ENCODE measurements at places on chromosomes 11 and 22. TPM values are rescaled to one million over a fixed set of nuclear protein-coding genes. Genes with fewer than 3 reads are reported as not detected.

- no peak overlapping the region for H3K27ac ChIP-seq
- H3K4me1 ChIP-seq = peaks cover 3% of the 10 kb centered on the region
- peak; percentile 9 for DNase-seq
- no peaks in the 10 kb centered on the region for H3K27me3 ChIP-seq
- H3K36me3 ChIP-seq = no peaks in the 10 kb centered on the region
Measured at GRCh38 chr11:82867495-82868082, 32.6 kb downstream of the PRCP start.

- no peak for DNase-seq
- no peak overlapping the region for H3K4me3 ChIP-seq
- H3K4me1 ChIP-seq = no peaks in the 10 kb centered on the region
- no peaks in the 10 kb centered on the region for H3K27me3 ChIP-seq
- H3K27ac ChIP-seq = no peak overlapping the region
Measured at GRCh38 chr22:41674846-41675340, 13.8 kb downstream of the SNU13 start.

- no peak overlapping the region for H3K4me3 ChIP-seq
- no peak for DNase-seq
- H3K27ac ChIP-seq = no peak overlapping the region
- no peaks in the 10 kb centered on the region for H3K36me3 ChIP-seq
- no peaks in the 10 kb centered on the region for H3K27me3 ChIP-seq
- H3K4me1 ChIP-seq = peaks cover 8% of the 10 kb centered on the region
Measured at GRCh38 chr11:113043698-113044097, 82.5 kb downstream of the NCAM1 start.

GRCh38 chr11:79196950-79197349 is 243.9 kb downstream of the TENM4 start:
- no peak overlapping the region for H3K27ac ChIP-seq
- no peaks in the 10 kb centered on the region for H3K4me1 ChIP-seq
- no peak overlapping the region for H3K4me3 ChIP-seq
- no peaks in the 10 kb centered on the region for H3K27me3 ChIP-seq

DNA sequence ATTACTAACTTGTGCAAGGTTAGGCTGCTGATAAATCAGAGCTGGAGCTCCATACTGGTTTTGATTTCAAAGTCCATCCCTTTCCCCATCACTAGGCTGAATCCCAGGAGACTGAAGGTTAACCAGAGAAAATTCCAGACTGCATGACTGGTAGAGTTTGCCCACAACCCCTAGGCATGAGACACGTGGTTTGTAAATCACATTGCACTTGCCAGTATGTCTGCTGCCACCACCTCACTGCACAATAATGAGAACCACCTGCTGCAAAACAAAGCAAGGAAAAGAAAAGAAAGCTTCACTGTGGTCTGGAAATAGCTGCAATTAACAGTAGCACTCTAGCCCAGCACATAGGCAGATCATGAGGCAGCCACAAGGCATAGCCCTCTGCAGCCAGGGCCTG is 67.6 kb upstream of the NTM start:
- H3K27ac ChIP-seq = no peak overlapping the region
- no peak overlapping the region for H3K4me3 ChIP-seq
- no peaks in the 10 kb centered on the region for H3K27me3 ChIP-seq
- DNase-seq = no peak

DNA sequence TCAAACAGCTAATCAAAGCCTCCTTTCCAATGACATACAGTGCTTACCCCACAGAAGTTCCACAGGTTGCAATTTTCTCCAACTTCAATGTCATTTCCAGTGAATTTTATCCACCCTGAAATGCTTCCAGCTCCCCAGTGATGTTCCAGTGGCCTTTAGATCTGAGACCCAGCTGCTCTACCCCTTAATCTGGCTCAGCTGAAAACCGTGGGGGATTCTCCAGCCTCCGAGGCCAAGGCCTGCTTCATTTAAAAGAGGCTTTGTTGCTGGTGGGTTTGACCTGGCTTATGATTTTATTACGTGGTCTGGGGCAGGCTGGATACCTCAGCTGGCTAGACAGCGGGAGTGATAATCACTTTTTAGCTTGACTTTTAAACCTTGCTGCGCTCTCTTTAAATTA is 10.9 kb downstream of the HEPHL1 start:
- no peaks in the 10 kb centered on the region for H3K27me3 ChIP-seq
- H3K27ac ChIP-seq = no peak overlapping the region

GRCh38 chr22:37715760-37716159 is 18.9 kb downstream of the TRIOBP start:
- no peak overlapping the region for H3K27ac ChIP-seq
- H3K27me3 ChIP-seq = no peaks in the 10 kb centered on the region
- H3K4me1 ChIP-seq = no peaks in the 10 kb centered on the region
- H3K36me3 ChIP-seq = peaks cover 5% of the 10 kb centered on the region
- DNase-seq = no peak

DNA sequence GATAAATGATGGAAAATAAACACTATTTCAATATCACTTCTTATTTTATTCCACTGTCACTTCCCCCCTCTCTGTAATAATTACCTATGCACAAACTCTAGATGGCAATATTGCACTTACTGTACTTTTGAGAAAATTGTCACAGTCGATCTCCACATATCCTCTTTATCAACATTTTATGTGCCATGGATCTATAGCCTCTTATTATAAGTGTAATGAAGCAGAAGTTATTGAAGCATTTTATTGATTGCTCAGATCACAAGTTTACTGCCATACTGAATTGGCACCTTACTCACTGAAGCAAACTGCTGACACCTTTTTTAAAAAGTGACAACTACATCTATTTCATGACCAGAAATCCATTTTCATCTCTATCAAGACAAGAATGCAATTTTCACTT is 133.4 kb downstream of the DCDC1 start:
- H3K4me1 ChIP-seq = no peaks in the 10 kb centered on the region
- H3K27ac ChIP-seq = no peak overlapping the region
- no peak overlapping the region for H3K4me3 ChIP-seq
- no peak for DNase-seq
- no peaks in the 10 kb centered on the region for H3K36me3 ChIP-seq

DNA sequence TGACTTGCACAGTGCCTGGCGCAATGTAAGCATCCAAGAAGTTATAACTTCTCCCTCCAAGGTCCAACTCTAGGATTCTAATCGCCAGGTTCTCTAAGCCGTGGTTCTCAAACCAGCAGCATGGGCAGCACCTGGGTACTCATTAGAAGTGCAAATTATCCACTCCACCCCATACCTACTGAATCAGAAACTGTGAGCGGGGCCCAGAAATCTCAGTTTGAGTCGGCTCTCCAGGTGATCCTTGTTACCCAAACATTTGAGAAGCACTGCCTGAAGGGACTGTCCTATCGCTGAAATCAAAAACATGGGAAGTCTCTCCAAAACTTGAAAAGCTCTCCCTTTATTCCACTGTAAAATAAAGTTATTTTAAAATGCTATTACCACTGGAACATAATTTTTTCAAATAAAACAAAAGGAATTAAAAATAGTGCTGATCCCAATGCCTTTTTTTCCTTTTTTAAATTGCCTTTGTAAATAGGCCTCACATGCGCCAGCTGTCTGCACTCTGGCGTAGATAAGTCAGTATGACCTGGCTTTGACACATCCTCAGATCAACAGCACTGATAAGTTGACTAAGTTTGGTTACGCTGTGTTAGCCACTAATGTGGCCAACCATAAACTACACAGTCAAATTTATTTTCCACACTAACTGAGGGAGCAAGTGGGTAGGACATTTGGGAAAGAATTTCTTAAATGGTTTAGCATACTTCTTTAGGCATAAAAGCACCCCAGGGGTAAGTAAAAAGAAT is 8.4 kb upstream of the CTR9 start:
- H3K27ac ChIP-seq = no peak overlapping the region
- no peaks in the 10 kb centered on the region for H3K36me3 ChIP-seq
- H3K4me1 ChIP-seq = no peaks in the 10 kb centered on the region

- H3K4me3 ChIP-seq = no peak overlapping the region
- DNase-seq = no peak
- peaks cover 42% of the 10 kb centered on the region for H3K27me3 ChIP-seq
- H3K27ac ChIP-seq = no peak overlapping the region
Measured at GRCh38 chr11:120173019-120173705, 35.2 kb upstream of the TRIM29 start.

Gene OR5A1
- not detected for total RNA-seq

Gene SERPIND1
- total RNA-seq = not detected

Gene C22orf15
- 4.9 TPM for total RNA-seq

Gene ACAD8
- 48.2 TPM for total RNA-seq

Gene SLC22A9
- not detected for total RNA-seq

Gene TRPC6
- 0.25 TPM for total RNA-seq

Gene OR2AT4
- not detected for total RNA-seq

Gene KIF18A
- 23.3 TPM for total RNA-seq

All from H1 (cell line).